ENCODE measurements at places on chromosomes 3 and 15.

DNA sequence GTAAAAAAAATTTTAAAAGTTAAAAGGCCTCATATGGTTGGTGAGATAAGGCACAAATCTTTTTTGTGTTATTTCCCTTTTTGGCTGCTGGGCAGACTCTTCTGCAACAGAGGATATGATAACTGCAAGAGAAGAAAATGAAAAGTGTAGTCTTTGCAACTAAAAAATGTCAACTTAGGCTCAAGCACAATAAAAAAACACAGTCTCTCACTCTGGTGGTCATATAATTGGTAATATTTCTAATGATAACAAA is 15.4 kb downstream of the COMMD2 start:
- no peak for DNase-seq

DNA sequence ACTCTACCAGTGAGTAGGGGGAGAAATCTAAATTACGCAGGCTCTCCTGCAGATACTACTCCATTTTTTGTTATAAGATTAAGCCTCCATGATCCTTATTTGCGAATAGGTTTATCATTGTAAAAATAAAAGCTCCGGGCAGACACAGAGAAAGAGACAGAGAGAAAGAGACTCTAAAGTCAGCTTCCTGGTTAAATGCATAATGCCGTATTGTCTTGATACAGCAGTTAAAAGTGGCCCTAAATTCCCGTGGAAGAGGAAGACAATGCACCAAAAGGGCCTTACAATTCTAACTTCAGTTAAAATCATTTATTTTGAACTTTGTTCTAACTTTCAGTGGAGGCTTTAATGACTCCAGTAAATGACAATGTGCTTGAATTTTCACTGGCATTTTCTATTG is 98.3 kb downstream of the SLC9A9 start:
- no peak for DNase-seq

DNA sequence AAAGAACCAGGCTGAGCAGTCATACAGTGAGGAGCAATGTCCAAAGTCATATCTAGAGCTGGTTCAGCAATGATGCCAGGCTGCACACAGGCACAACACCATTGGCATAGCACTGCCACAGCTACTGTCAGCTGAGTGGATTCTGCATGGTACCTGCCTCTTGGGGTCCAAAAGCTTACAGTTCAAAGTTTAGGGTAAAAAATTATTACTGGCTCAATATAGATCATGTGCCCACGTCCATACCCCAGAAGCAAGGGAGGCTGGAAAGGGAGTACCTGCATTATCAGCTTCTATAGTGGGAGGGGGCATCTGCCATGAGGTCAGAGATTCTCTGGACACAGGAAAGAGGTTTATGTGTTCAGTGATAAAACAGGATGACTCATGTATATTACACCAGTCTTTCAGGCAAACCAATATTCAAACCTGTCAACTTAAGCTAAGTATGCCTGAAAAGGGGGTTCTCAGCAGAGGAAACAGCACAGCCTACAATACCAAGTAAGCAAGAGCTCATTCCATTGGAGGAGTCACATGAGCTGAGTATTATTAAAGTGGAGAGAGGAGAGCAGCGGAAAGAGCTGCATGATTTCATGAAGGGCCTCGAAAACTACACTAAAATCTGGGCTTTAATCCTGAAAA is 99.0 kb downstream of the ANO10 start:
- no peak for DNase-seq

DNA sequence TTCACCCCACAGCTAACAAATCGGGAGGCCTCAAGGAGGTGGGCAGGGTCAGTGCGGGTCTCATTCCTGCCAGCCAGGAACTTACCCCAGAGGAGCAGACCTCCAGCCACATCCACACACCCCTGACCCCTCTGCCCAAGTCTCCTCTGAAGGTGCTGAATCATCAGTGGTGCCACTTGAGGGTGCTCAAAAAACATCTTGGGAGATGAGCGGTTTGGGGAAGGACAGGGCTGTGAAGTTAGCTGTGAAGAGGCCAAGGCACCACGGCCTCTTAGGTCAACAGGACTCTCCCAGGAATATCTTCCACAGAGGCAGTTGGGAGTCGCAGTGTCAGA is 1.2 kb downstream of the DAPK2 start:
- no peak for DNase-seq

GRCh38 chr15:76941636-76942035 is 10.1 kb downstream of the RCN2 start:
- no peak for DNase-seq

DNA sequence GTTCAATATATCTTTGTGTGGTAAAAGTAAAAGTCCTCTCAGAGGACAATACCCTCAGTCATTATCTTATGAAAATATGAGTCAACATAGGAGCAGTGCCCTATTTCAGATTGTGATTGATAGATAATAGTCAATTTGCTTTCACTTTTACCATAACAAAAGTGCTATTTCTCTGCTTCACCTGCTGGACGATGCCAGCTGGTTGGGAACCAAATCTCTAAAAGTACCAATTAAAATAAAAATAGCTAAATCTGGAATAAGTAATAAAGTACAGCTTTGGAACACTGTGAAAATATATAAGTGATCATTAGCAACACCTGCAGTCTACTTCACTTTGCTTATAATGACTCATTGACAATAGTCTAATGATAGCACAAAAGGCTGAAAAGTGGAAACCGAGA is 390.3 kb upstream of the AGTR1 start:
- no peak for DNase-seq

DNA sequence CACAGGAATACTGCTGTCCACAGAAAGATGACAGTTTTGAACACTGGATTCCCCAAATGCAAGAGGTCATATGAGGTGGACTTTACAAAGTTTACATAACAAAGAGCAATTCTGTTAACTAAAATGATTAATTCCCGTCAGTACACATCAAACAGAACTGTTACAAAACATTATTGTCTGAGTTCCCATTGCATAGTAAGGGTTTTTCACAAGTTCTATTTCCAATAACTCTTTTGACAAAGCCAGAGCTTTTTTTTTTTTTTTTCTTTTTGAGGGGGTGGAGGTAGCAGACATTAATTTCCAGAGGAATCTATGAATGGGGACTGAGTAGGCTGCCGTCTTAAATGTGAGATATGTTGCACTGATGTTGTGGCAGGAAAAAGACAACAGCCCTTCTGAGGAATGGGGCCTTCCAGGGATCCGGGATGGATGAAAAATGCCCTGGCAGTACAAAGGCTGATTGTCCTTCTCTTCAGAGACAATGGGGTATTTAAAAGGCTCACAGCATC is 178.1 kb upstream of the KBTBD8 start:
- no peak for DNase-seq

GRCh38 chr15:97652700-97653167 is 307.8 kb upstream of the ARRDC4 start:
- peak; percentile 76 for DNase-seq

DNA sequence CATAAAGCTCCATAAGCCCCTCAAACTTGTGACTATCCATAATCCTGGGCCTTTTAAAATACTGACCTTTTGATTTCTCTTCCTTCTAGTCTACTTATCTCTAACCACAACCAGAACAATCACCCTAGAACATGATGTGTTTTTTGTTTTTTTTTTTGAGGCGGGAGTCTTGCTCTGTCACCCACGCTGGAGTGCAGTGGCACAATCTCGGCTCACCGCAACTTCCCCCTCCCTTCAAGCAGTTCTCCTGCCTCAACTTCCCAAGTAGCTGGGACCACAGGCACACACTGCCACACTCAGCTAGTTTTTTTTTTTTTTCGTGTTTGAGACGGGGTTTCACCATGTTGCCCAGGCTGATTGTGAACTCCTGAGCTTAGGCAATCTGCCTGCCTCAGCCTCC is 25.1 kb downstream of the VPS39 start:
- DNase-seq: no peak

DNA sequence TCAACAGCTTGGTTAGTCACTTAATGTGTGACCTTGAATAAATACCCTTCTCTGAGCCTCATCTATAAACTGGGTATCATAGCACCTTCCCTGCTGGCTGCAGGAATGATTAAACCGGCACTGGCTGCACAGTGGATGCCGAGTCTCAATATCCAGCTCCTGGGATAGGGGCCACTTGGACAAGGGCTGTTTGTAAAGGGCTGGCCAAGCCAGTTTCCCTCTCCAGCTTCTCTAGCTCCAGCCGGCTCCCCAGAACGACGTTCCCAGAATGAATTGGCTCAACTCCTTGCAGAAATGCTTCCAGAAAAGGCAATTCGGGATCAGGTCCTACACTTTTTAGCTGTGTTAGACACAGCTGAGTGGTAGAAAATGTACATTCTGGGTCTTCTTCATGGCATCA is 58.8 kb downstream of the LSM3 start:
- DNase-seq: no peak

- DNase-seq: no peak
These were observed 31.4 kb upstream of the TKT start for GRCh38 chr3:53287131-53287629.

DNA sequence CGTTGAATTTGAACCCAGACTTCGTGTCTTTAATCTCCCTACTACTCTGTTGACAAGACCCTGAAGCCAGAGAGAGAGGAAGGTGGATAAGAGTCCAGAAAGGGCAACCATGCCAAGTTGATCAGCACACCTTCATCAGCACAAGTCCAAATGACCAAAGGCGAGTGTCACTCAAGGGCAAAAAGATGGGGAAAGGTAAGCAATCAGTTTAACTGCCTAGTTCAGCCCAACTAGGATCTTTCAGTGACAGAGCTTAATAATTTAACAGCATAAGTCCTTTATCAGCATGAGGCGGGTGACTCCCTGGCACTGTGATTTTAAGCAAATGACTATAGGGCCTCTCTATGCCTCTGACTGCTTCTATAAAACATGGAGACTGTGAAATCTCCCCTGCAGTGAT is 6.2 kb downstream of the SUCLG2 start:
- DNase-seq: no peak

- no peak for DNase-seq
These were observed 45.2 kb upstream of the RASA2 start for GRCh38 chr3:141441381-141442364.
